ENCODE measurements at places on chromosomes 7 and 10. TPM values are rescaled to one million over a fixed set of nuclear protein-coding genes. Genes with fewer than 3 reads are reported as not detected.

- peak; percentile 55 for DNase-seq
These were observed 166.8 kb upstream of the ASAH2 start for GRCh38 chr10:50417886-50418830.

- DNase-seq = no peak
These were observed 56.3 kb upstream of the PNLIP start for GRCh38 chr10:116489460-116489859.

- no peak for DNase-seq
These were observed 169.3 kb downstream of the ADAM12 start for GRCh38 chr10:126218778-126219649.

DNA sequence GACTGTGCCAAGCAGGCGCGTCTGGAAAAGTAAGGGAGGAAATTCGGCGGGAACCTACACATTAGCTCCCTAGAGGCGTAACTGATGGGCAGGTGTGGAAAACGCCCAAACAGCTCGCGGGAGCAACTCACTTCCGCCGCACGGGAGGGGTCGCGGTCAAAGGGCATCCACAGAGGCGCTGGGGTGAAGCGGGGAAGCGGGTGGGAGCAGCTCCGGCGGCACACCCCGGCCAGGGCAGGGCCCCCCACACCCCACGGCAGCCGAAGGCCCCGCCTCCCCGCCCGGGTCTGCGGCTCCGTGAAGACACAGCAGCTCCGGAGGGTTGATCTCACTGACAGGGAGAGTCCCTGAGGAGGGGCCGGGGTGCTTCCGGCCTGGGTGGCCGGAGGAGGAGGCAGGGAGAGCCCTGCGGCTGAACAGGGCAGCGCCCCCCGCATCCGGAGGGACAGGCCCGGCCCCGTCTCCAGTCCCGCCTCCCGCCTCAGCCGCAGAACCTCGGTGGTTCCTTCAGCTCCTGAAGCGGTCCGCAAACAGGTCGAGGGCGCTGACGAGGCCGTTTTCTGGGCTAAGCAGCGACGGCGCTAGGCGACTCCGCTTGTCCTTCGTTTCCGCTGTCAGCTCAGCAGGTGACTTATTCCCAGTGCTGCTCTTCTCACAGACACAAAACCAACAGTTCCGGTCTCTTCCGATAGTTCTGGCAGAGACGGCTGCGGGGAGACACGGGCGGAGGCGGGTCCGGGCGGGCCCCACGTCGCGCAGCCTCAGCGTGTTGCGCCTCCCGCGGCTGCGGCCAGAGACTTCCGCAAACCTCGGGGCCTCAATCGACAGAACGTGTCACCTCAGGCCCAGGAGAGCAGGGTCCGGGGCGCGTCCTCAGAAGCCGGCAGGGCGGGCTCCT, 276.1 kb downstream of the DNAJB6 start:
- peak; percentile 73 for DNase-seq

- peak; percentile 72 for DNase-seq
These were observed 117.4 kb downstream of the INPP5A start for GRCh38 chr10:132654708-132655661.

DNA sequence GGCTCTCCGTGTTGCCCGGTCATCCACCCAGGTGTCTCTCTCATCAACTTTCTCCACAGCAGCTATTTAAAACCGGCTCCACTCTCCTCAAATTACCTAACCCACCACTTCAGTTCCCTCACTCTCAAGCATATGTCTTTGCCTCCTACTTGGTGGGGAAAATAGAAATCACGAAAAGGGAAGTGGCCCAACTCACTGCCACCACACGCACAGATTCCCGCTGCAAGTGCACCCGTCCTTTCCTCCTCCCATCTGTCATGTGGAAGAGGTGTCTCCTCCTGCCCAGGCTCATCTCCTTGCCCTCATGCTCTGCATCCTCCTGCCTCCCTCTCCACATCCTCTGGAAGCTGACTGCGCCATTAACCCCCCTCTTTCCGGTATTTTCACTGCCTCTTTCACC, 80.8 kb upstream of the MKX start:
- no peak for DNase-seq

DNA sequence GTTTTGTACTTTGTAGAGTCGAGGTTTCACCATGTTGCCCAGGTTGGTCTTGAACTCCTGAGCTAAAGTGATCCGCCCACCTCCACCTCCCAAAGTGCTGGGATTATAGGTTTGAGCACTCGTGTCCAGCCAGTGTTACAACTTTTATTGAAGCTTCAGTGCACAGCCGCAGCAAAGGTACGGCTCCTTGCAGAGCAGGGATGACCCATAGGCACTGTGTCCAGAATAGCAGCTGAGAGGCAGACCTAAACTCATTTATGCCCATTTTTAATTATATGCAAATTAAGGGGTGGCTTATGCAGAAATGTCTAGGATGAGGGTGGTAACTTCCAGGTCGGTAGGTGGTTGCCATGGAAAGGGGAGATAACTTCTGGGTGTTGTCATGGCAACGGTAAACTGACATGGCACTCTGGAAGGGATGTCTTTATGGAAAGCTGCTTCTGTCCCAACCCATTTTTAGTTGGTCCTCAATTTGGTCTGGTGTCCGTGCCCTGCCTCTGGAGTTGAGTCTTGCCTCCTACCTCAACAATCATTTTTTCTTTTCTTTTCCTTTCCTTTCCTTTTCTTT, 22.7 kb downstream of the NYAP1 start:
- no peak for DNase-seq

GRCh38 chr10:34491678-34492077, 323.4 kb downstream of the PARD3 start:
- no peak for DNase-seq

DNA sequence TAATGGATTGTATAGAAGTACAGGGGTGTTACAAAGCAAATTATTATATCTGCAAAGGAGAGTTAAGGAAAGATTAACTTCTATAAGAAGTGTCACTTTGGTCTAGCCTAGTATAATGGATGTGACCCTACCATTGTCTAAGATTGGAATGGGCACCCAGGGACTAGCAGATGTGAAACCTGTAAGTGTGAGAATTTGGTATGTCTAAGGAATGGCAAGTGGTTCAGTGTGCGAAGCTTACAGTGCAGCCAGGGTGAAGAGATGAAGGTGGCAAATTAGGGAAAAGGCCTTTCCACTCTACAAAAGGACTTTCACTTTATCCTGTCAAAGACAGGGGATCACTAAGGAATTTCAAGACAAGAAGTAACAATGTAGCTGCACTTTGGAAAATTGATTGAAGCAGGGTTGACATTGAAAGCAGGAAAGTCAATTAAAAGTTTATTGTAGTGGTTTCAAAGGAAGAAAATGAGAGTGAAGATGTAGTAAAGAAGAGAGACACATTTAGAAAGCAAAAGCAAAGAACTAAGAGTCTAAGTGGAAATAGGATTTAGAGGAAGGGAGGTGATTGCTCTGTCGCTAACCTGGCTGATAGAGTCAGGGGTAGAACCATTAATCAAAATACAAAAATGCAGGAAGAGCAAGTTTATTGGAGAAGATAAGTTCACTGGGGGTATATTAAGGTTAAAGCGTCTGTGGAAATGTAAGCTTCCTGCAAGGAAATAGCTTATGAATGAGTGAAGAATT, 47.4 kb downstream of the KCND2 start:
- DNase-seq = no peak

- no peak for DNase-seq
These were observed 86.6 kb upstream of the PDK4 start for GRCh38 chr7:95682913-95683312.

GRCh38 chr10:43202657-43203447, 64.0 kb downstream of the RASGEF1A start:
- DNase-seq = peak; percentile 64

DNA sequence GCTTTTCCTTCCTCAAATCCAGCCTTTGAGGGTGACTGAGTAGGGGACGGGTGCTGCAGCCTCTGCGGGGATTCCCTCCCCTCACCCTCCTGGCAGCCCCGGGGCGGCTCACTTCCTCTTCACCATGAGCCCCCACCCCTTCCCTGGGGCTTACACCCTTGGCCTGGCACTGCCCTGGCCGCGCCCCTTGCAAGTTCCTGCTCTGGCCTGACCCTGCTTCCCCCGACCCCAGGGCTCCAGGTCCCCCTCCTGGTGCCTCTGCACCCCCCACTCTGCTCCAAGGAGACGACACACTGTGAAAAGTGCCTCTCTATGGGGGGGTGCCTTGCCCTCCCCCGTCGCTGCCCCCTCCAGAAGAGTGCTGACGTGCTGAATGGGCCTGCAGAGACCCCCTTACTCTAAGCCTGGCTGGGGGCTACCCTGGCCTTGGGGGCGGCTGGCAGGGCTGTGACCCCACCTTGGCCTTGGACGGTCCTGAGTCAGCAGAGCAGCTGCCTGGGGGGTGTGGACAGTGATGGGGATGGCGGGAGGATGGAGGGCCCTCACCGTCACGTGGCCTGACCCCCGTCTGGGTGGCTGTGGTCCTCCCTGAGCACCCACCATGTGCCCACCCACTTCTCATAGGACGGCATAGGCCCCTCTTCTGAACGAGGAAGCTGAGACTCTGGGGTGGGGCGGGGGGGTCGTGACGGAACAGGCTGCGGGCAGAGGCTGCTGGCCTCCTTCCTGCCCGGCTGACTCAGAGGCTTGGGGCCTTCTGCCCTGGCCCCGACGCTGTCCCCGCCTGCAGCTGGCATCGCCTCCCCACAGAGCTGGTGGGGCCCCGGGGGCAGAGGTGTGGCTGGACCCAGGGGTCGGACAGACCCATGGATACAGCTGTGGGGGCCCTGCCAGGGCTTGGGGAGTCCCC, 9.8 kb downstream of the LFNG start:
- DNase-seq = peak; percentile 94

- DNase-seq = no peak
These were observed 254.7 kb upstream of the NFE2L3 start for GRCh38 chr7:25897261-25897782.

GRCh38 chr10:128471151-128471550, 344.9 kb upstream of the MKI67 start:
- no peak for DNase-seq

- no peak for DNase-seq
These were observed 148.8 kb downstream of the FAM107B start for GRCh38 chr10:14625765-14626525.

DNA sequence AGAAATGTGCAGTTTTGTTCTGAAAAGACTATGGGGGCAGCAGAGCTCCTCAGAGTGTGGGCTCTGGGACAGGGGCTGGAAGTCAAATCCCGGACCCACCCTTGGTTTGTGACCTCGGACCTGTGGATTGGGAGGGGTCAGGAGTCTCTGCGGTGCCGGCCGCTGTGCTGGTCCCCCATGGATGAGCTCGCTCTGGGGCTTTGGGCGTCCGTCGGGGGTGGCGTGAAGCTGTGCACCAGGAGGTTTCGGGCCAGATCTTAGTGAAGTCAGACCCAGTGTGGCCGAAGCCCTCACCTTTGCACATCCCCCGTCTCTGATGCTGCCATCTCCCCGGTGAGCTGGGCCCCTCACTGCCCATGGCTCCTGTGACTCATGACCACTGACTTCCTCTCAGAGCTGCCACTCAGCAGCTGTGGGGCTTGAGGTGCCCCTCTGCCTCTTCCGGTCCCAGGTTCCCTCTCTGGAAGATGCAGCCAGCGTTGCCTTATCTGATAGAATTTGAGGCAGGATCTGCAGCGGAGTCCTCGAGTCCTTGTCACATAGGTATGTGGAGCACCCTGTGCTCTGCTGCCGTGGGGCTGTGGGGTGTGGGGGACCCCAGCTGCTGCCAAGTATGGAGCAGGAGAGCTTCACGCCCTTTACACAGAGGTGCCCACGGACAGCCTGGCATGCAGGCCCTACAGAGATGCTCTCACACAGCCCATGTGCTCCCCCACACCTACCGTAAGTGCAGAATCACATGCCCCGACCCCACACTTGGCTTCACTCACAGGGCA, 11.4 kb upstream of the SCART1 start:
- DNase-seq = no peak

GRCh38 chr10:123962756-123963530, 71.3 kb upstream of the CPXM2 start:
- DNase-seq = no peak

GRCh38 chr7:5519515-5519928, 95.9 kb upstream of the TNRC18 start:
- DNase-seq = no peak

- peak; percentile 33 for DNase-seq
These were observed 11.1 kb upstream of the ENO4 start for GRCh38 chr10:116838143-116838725.

GRCh38 chr10:14673189-14673861, 101.4 kb downstream of the FAM107B start:
- DNase-seq = peak; percentile 39

DNA sequence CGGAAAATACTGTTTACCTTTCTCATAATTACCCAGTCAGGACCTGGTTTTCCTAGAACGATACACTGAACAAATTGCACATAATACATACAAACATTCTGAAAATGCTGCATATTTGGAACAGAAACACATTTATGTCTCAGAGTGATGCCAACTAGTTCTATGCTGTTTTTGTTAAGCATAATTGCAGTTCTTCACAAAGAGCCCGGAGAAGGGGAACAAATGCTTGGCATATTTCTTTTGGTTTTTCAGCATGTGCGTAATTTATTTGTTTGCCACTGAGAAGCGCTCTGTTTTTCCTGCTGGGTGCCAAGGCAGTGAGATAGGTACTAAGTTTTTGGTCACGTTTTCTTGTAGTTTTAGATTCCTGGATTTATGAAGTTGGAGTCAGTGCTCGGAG, 181.0 kb upstream of the MDFIC start:
- DNase-seq = no peak

GRCh38 chr10:47299611-47300428, at the start of gene GDF10:
Gene GDF10 (plus strand): TSS chr10:47300197. CDS start chr10:47300652, 455 bp downstream.
- no peak for DNase-seq

DNA sequence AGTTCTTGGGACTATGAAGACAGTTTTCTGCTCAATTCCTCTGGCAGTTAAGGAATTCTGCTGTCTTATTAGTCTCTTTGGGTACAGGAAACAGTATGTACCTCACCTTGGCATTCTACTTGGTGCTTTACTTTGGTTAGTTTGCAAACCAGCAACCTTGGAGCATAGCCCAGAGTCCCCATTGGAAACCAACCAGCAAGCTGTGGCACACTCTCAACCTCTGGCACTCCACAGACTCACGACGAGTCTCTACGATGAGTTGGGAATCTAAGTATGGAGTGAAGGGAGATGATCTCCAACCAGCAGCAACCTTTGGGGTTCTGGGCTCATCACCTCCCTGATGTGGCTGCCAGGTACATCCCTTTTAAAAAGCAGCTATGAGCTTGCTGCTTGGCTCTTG, 43.8 kb downstream of the TPK1 start:
- DNase-seq = no peak

- no peak for DNase-seq
These were observed 1.2 kb downstream of the PLOD3 start for GRCh38 chr7:101216001-101216859.

- no peak for DNase-seq
These were observed 109.0 kb downstream of the LRMDA start for GRCh38 chr10:75540357-75540966.

- DNase-seq = no peak
These were observed 19.0 kb upstream of the GALNTL5 start for GRCh38 chr7:151937286-151937685.

DNA sequence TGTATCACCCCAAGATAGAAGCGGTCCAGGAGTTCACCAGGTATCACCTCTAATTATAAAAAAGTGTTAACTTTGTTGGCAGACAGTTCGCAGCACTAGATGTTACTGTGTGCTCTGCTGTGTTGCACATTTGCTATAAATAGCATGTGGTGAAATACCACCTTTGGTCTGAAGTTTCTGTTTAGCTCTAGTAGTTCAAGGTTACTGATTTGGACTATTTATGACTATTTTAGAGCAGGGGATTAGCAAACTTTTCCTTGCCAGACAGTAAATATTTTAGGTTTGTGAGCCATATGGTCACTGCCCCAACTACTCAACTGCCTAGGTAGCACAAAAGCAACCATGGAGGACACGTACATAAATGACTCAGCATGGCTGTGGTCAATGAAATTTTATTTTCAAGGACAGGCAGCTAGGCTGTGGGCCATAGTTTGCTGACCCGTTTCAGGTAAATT, 16.5 kb downstream of the DENND10 start:
- no peak for DNase-seq

CEP55 gene
- 0.12 TPM for polyA plus RNA-seq

UBE2D1 gene
- 15.9 TPM for polyA plus RNA-seq

STEAP1 gene
- polyA plus RNA-seq = not detected

TEX47 gene
- not detected for polyA plus RNA-seq

CALHM1 gene
- 0.06 TPM for polyA plus RNA-seq

All from B cell (primary cell).